Right lung (tissue), 10 donors: ENCODE measurements at places on chromosomes 5 and 9. TPM values are rescaled to one million over a fixed set of nuclear protein-coding genes. Genes with fewer than 3 reads are reported as not detected.

PCDHA10 gene
- polyA plus RNA-seq, result 0.64 TPM

PARP8 gene
- 23.3 TPM for polyA plus RNA-seq

DNA sequence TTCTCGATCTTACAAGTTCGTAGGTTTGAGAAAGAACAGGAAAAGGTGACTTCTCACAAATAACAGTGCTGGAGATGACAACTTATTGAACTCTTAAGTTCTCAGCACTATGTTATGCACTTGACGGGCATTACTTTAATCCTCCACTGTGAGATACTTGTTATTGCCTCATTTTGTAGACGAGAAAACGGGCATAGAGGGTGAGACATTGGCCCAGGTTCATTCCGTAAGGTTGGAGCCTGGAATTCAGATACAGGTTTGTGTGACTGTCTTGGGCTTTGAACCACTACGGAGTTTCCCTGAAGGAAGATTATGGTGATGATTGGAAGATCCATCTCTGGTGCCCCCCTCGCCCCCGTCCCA is 657 bp downstream of the MAT2B start:
- DNase-seq, result no peak

DNA sequence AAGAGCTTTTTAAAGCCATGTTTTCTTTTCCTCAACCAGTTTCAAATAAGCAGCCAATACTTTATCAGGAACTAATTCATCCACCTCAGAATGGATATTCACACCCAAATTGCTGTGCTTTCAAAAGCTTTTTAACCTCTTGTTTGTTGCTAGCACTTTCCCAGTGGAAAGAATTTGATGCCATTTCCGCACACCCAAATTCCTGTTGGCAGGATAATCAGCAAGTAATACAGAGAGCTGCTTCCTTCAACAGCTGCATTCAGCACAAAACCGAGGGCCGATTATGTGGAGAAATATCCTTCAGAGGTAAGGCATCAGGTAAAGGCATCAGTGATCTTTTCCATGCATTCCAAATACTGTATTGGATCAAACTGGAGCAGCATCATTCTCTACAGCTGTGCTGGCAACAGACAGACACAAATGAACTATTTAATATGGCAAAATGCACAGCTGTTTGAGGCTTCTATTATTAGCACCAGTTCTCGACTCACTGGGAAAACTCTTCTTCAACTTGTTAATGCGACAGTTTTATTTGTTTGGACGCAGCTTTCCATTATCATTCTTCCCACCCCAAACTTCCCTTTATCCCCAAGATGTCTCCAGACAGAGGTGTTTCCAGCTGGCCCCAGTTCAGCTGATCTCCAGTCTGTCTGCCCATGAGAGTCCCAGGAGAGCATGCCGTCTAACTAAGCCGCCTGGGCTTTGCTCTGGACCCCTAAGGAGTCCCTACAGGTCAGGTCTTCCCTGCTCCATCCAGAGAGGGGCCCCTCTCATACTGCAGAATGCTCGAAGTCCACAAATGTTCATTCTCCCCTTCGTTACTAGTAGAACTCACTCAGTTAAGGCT is 22.2 kb upstream of the MGAT1 start:
- DNase-seq, result no peak
